ENCODE measurements at places on chromosomes 2 and 18.

- no peak for DNase-seq
Observed at GRCh38 chr2:147511491-147511948, 333.3 kb upstream of the ACVR2A start.

DNA sequence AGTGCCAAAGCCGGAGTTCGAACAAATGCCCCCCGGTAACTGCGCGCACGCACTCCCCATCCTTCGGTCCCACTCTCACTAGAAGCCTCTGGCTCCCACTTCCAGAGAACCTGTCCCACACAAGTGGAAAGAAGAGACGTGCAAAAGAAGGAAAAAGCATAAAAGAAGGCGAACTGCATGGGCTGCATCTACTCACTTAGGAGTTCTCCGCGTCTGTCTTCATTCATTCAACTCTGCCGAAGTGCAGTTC lies 312 bp downstream of the NR4A2 start:
- DNase-seq = no peak

GRCh38 chr2:173555833-173556232 lies 201.2 kb downstream of the CDCA7 start:
- no peak for DNase-seq

- DNase-seq = no peak
Observed at GRCh38 chr18:47735041-47735702, 195.3 kb downstream of the SMAD2 start.

- DNase-seq = no peak
Observed at GRCh38 chr2:34660741-34661140, 1061.6 kb upstream of the FAM98A start.

DNA sequence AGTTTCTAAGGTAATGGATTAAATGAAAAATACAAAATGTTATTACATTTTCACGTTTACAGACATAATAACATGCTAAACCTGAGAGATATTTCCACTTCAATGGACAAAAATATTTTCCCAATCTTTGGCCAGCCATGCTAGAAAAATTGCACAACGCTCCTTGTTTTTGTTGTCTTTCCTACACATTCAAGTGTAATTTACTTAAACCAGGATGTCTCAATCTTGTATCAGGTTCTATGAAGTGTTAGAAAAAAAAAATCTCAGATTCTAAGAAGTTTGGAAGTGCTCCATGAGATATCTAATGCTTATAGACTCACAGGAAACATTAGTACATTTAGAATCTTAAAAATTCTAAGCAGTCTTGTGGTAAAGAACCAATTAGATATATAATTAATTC lies 141.8 kb upstream of the SLC35G4 start:
- no peak for DNase-seq

DNA sequence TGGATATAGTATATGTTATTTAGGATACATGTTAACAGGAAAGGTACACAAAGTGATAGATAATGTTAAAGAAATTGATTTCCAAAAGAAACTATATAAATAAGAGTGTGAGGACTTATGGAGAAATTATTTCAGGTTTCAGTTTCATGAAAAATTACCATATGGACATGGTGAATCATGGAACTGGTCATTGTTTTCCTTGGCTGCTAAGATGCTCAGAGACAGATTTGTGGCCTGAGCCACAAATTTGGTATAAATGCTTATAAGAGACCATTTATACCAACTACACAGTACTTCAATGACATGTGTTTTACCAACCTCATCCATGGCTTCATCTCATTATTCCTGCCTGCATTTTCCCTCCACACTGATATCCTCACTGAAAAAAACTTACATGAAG lies 188.1 kb downstream of the FMNL2 start:
- no peak for DNase-seq

DNA sequence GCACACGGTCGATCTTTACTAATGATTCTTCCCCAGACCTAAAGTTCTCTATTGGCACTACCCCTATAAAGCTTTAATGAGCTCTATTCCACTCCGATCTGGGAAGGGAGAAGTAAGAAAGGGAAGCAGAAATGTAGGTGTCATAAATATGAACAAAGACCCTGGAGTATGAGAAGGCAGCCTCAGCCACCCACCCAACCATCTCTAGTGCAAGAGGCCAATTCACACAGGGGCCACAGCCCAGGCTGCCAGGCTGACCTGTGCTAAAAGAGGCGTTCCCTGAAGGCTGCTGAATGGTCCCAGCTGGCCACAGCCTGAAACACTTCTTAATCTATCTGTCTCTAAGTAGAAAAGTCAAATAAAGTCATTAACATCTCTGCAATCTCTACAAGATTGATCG lies 60.1 kb upstream of the ACTR3 start:
- no peak for DNase-seq

- no peak for DNase-seq
Observed at GRCh38 chr2:210203147-210203546, 22.1 kb downstream of the ACADL start.

GRCh38 chr2:48980846-48981245 lies 173.5 kb downstream of the FSHR start:
- DNase-seq = no peak

GRCh38 chr2:36459725-36460137 lies 104.2 kb downstream of the CRIM1 start:
- DNase-seq = peak; percentile 26

- no peak for DNase-seq
Observed at GRCh38 chr2:56898986-56899385, 715.2 kb downstream of the CCDC85A start.

DNA sequence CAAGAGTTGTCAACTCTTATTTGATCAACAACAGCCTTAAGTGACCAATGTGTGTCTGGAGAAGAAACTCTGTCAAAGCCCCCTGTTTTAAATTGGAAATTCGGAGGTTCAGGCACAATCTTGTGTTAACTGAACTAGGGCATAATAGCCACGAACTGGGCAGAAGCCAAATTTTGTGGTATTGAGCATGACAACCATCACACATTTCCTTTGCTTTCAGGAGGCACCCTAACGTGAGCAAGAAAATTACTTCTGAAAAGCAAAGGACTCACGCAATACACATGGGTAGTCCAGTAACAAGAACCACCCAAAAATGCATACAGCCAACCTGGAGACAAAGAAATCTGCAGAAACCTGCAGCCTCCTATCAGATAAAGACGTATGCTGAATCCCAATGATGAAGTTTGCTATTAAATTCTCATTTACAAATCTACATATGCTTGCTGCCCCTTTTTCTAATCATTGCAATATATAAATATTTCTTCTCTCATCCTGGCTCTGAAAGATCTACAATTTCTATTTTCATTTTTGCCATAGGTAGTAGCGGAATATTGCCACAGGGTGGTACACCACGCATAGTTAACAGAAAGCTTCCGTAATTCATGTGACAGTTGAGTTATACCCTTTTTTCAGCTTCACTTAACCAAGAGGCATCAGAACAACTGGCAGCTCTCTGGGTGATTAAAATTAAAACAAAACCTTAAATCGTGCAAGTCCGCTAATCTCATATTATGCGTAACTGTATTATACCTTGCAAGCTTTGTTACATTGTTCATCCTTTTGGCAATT lies 495.8 kb downstream of the NRXN1 start:
- DNase-seq = peak; percentile 16

DNA sequence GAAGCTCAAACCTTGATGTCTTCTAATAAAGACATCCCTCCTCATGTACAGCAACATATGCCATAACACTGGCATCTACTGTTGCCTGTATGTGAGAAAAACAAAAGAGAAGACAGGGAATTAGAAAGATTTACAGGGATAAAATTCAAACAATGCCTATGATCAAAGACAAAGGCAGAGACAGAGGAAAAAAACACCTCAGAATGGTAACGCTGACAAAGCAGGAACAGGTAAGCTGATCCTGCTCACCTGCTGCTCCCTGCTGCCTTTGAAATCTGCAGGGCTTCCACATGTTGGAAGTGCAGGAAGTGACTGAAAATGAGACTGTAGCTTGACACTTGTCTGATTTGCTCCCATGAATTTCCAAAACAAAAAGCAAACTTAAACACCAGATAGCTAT lies 90.2 kb upstream of the DNAJC10 start:
- DNase-seq = no peak

DNA sequence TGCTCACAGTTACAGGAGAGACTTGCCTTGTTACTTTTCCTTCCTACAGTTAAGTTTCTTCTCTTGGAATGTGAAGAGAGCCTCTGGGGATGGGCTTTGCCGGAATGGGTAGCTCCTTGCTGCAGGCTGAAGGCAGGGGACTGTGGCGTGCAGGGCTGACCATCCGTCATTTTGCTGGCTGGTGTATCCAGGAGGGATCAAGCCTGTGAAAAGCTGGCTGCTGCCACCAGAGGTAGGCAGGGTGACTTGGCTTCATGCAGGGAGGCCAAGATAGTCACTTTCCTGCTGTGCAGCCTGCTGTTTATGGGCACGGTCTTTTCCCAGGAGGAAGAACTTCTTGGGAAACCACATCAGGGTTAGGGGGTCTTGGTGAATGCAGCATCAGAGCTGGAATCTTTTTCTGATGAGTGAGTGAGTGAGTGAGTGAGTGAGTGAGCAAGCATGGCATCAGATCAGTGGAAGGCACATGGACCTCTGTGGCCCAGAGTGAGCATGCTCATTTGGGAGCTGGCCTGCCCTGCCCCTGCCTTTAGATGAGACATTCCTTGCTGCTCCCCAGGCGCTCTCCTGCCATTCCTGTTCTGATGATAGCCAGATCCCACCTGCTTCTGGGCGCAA lies 33.0 kb downstream of the FHOD3 start:
- no peak for DNase-seq

- no peak for DNase-seq
Observed at GRCh38 chr2:112000399-112001135, 54.5 kb upstream of the TMEM87B start.

- no peak for DNase-seq
Observed at GRCh38 chr18:56473400-56474024, 164.9 kb downstream of the TXNL1 start.

DNA sequence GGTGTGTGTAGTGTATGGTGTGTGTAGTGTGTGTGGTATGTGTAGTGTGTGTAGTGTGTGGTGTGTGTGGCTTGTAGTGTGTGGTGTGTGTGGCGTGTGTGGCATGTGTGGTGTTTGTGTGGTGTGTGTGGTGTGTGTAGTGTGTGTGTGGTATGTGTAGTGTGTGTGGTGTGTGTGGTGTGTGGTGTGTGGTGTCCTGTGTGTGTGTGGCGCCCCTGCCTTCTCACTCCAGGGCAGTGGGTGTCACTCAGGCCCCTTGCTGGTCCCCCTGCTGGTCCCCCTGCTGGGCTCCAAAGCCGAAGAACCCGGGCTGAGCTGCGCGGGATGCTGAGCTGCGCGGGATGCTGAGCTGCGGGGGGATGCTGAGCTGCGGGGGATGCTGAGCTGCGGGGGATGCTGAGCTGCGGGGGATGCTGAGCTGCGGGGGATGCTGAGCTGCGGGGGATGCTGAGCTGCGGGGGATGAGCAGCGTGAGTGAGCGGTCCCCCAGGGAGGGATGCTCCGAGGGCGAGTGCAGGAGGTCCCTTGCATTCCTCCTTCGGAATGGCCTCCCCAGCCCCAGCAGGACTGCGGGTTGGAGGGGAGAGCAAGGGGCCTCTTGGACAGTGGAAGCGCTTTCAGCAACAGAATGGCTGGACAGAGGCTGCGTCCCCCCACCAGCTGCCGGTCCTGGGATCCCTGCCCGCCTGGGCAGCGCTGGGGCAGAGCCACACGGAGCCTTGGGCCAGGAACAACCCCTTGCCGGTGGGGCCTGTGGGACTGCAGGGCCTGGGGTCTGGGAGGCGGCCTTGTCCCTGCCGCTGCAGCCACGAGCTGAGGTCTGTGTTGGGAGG lies 3.4 kb upstream of the RTP5 start:
- DNase-seq = no peak

GRCh38 chr2:155145758-155146229 lies 447.3 kb downstream of the KCNJ3 start:
- DNase-seq = no peak

DNA sequence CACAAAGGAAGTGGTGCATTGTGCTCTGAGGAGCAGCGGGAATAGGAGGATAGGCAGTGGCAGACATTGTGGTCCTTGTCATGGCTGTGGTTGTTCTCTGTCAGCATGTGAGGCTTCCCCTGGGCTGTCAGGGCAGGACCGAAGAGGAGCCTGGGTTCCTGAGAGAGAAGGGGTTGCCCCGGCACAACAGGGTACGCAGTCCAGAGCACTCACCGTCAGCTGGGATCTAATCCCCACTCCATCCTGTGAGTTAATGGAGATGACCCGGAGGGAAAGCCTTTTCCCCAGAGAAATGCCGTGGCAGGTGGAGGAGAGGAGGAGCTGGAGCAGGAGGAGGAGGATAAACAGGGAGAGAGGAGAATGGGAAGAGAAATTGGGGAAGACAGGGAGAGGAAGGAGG lies 396.7 kb upstream of the HS6ST1 start:
- DNase-seq = no peak

DNA sequence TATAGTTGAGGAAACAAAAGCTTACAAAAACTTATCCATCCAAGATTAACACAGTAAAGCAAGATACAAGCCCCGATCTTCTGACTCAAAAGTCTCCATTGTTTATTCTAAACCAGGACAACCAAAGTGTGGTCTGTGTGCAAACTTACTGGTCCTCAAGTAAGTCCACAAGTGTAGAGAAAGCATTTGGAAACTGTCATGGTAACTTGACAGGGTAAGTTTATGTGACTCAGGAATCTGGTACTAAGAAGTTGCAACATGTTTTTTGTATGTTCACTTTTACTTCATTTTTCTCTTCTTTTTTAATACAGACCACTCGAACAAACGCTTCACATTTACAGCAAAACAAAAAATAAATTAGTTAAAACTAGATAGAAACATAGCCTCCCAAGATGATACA lies 9.4 kb downstream of the MBD2 start:
- DNase-seq = no peak

DNA sequence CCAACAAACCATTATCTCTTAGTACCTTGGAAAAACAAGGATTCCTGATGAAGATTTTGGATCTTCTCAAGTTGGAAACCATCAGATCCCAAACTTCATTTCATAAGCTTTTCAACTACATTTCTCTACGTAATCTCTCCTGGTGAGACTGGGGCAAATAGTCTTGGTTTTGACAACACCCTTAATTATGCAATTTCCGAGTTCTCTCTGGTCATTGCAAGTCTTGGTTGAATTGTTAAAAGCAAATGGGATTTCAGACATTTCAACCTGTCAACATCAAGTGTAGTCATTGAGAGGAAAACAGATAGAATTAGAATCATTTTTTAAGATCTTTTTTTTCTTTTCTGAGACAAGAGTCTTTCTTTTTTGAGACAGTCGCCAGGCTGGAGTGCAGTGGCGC lies 26.2 kb downstream of the KLF7 start:
- DNase-seq = no peak

DNA sequence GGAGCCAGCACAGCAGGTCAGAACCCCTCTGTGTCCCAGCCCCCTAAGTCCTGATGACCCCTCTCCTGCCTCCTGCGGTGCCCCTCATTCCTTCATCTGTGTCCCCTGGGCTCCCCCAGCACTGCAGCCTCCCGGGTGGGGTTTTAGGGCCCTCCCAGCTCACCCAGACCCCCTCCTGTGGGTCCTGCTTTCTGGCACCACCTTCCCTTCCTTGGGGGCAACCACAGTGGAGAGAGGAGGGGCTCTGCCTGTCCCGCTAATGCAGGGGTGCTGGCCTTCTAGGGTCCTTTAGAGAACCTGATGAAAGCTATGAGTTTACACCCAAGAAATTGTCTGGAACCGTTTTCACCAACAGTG lies 42.7 kb upstream of the ALPP start:
- no peak for DNase-seq

Data from HEK293T (cell line).